Islet precursor cell (in vitro differentiated cells): ENCODE measurements at places on chromosomes 3 and 15.

DNA sequence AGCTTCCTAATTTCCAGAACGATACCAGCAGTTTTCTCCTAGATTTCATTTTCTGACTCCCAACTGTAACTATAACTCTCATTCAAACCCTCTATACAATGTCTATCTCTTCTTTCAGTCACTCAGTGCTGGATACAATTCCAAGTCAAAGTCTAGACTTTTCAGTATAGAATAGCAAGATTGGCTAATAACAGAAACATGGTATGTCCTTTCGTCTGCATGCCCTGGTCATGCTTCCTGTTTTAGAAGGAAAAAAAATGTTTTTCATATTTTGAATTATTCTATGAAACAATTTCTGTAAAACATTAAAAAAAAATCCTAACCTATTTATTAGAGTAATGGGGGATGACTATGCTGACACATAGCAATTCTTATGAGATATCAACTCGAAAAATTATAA lies 180.0 kb downstream of the KCNAB1 start:
- DNase-seq = no peak

DNA sequence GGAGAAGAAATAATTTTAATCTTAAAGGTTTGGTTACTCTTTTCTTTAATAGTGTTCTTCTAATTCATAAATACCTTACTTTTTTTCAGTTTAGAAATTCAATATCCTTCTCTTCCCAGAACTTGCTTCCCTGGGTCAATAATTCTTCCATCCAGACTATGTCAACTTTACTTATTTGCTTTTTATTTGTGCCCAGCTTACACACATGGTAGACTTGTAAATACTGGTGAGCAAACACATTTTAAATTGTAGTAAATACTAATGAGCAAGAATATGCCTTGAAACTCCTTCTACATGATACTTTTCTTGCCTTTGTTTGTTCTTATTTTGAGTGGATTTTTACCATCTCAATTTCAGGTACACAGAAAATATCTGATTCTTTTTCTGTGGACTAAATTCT lies 33.7 kb downstream of the SST start:
- DNase-seq = no peak

GRCh38 chr3:197466586-197467399 lies 89.0 kb downstream of the BDH1 start:
- DNase-seq = peak; percentile 89

GRCh38 chr15:68709876-68710275 lies 110.8 kb downstream of the ANP32A start:
- no peak for DNase-seq

DNA sequence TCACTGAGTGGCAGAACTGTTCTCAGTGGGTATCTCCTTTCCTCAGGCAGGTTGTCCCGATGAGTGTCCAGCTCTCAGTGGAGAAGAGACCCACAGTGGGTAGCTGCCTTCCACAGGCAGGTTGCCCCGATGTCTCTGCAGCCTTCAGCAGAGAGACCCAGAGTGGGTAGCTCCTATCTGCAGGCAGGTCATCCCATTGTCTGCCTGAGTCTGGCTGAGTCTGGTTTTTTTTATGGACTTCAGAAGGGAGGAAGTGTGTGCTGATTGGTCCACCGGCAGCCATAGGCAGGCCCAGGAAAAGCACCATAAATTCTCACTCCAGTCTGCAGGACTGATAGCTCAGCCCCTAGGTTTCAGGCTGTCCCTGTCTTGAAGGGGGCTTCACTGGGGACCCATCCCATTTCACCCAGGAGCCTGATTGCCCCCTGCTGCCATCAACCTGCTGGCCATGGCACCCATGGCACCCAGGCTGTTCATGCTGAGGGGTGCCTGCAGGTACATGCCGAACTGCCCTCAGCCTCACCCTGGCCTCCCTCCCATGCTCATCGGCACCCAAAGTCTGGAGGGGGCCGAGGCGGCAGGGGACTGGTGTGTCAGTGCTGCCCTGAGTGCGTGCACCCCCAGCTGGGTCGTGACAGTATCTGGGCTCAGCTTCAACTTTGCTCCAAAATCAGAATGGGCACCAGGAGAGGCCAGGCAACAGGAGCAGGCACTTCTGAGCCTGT lies 3.6 kb upstream of the LIMD1 start:
- no peak for DNase-seq

DNA sequence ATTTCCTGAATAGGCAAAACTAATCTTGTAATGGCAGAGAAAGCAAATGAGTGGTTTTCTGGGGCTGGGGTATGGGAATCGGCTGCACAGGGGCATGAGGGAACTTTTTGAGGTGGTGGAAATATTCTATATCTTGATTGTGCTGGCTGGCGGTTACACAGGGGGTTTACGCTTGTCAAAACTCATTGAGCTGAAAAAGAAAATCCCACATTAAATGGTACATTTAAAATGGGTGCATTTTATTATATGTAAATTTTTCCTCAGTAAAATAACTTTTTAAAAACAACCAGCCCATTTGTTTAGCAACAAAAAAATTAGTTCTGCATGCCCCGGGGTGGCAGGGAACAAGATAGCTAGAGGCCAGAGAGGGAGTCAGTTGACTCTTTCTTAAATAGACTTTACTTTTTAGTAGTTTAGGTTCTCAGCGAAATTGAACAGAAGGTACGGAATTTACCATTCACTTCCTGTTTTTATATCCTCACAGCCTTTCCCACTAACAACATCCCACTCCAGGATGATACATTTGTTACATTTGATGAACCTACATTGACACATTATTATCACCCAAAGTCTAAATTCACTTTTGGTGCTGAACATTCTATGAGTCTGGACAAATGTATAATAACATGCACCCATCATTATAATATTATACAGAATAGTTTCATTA lies 41.2 kb upstream of the BCL2A1 start:
- no peak for DNase-seq

- DNase-seq = no peak
These were observed 14.2 kb downstream of the MRAS start for GRCh38 chr3:138362538-138362937.

DNA sequence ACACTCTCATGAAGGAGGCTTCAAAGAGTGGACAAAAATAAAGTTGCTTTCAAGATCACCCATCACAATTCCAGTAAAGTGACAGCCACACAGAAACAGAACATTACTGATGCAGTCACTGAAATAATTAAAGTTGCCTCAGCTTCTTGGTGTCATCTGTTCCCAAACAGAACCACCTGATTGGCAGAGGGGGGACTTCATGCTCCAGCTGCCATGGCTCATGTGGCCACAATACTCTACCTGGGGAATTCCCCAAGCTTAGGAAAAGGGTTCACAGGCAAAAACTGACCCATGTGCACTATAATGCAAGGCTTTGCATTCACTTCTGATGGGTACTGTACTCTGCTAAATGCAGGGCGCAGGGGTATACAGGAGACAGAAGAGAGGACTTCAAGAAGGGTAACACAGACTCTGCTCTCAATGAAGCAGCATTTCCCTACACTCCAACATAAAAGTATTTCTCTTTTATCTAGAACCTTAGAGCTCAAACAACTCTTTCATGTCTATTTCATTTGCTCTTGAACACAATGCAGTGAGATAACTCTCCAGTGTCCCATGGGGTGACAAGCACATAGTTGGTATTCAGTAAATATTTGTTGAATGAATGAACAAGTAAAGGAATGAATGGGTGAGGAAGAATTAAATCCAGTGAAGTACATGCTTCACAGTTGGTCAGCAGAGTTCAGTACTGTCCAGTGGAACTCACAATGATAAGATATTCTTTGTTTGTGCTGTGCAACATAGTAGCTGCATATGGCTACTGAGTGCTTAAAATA lies 8.6 kb upstream of the CTNNB1 start:
- DNase-seq = no peak

DNA sequence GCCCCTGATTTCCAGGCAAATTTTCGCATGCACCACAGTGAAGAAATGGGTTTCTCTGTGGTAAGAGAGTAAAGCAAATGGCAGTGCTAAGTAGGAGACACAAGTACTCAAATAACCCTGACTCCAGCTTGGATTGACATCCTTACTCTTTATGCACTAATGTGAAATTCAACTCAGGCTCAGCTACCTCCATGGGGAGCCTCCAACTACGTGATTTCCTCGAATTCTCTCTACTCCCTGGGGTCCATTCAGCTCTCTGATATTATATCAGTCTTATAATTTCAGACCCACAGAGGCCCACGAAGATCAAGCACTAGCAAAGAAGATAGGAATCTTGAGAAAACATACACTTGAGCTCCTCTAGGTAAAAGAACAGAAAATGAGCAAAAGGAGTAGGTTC lies 407.6 kb upstream of the CCDC54 start:
- no peak for DNase-seq

- no peak for DNase-seq
These were observed 32.2 kb downstream of the LIPC start for GRCh38 chr15:58463815-58464650.

DNA sequence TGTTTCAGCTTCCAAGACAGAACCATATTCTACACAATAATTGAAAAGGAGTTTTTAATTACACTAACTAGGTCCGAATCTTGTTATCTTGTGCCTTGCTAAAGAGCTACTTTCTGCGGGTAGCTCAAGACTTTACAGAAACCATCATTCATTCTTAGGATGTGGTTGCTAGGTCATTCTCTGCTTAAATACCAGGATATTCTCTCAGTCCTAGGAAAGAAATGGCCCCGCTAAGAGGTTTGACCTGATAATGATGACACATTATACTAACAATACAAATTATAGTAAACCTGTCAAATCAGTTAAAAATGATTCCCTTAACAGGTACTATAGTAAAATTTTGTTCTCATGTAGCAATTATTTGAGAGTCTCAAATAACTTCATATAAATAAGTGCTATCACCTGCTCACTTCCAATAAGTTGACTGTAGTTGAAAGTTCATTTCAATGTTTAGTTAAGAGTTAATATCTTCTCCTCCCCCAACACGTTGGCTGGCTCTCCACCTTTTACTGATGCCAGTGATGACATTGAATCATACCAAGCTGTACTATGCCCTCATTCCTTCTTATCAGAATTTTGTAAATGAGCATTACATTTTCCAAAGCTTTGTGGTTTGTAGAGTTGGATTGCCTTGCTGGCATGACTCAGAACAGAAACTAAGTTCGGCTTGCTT lies 3.6 kb upstream of the C3orf85 start:
- DNase-seq = no peak

- no peak for DNase-seq
These were observed 429.8 kb upstream of the TPM1 start for GRCh38 chr15:62612771-62613170.

GRCh38 chr3:150077107-150077506 lies 106.4 kb upstream of the PFN2 start:
- DNase-seq = no peak

GRCh38 chr3:172313671-172314070 lies 134.6 kb downstream of the GHSR start:
- no peak for DNase-seq

GRCh38 chr3:194265996-194266964 lies 84.8 kb downstream of the CPN2 start:
- DNase-seq = peak; percentile 45

GRCh38 chr15:58547628-58548307 lies 116.0 kb downstream of the LIPC start:
- DNase-seq = peak; percentile 50

DNA sequence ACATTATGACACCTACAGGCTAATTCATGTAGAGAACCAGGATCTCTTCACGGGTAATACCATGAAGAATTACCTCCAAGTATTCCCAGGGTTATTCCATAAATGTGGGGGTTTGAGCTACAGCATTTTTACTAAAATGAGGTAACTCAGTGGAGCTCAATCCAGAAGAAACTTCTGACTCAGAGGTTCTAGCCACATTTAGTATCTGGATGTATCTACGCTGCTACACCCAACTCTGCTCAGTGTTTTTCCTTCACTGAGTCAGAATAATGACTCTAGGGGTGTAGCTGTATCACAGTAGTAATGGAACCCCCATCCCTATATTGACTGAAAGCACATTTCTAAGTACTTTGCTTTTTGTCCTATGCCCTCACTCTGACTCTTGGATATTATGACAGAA lies 52.4 kb downstream of the COPS2 start:
- DNase-seq = no peak
